ENCODE measurements at places on chromosomes 6 and 20.

DNA sequence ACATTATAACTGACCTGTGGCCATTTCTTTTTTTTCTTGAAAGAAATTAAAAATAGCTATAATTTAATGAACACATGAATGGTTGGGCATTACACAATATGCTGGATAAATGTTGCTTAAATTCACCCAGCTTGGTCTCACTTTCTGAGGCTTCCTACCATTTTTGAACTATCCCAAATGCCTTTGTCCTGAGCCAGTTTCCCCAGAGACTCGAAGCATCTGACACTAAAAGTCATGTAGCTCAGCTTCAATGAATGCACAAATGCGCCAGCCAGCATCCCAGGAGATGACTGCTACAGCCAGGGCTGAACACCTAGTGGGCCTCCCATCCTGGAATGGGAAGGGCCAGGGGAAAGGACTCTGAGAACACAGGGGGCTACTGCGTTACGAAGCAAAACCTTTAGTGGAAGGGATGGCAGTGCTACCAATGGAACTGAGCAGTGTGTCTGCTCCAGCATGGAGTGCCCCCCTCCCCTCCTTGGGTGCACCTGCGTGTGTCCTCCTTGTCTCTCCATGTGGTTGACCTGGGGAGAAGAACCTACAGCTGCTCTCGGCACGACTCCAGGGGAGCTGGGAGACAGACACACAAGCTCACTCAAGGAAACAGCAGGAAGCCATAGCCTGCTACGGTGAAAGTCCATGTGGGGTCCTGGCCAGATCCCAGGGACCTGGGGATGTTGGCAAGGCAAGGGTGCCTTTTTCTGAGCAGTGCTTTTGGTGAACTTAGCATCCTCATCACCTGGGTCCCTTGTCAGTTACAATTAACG lies 60.9 kb downstream of the IRF4 start:
- no peak for DNase-seq

GRCh38 chr6:2971420-2972218 lies at the start of gene SERPINB6:
Gene SERPINB6 (minus strand): TSS chr6:2971567. CDS start chr6:2959332, 12,235 bp downstream.
- DNase-seq = no peak

- no peak for DNase-seq
Observed at GRCh38 chr6:33894438-33894837, 90.6 kb upstream of the MLN start.

DNA sequence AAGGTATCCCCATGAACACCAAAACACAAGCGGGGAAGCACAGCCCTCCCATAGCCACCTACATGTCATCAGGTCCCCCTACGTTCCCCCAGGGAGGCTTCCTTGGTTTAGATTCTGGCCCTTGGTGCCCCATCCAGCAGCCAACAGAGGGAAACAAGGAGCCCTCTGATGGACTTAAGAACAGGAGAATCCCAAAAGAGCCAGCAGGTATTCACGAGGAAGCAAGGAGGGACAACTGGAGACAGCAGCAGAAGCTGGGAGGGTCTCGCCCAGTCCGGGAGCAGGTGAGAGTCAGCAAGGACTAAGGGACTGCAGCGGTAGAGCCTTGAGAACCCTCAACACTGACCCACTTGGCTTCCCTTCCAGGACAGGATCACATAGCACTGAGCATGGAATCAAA lies 58.4 kb upstream of the TOP1 start:
- no peak for DNase-seq

DNA sequence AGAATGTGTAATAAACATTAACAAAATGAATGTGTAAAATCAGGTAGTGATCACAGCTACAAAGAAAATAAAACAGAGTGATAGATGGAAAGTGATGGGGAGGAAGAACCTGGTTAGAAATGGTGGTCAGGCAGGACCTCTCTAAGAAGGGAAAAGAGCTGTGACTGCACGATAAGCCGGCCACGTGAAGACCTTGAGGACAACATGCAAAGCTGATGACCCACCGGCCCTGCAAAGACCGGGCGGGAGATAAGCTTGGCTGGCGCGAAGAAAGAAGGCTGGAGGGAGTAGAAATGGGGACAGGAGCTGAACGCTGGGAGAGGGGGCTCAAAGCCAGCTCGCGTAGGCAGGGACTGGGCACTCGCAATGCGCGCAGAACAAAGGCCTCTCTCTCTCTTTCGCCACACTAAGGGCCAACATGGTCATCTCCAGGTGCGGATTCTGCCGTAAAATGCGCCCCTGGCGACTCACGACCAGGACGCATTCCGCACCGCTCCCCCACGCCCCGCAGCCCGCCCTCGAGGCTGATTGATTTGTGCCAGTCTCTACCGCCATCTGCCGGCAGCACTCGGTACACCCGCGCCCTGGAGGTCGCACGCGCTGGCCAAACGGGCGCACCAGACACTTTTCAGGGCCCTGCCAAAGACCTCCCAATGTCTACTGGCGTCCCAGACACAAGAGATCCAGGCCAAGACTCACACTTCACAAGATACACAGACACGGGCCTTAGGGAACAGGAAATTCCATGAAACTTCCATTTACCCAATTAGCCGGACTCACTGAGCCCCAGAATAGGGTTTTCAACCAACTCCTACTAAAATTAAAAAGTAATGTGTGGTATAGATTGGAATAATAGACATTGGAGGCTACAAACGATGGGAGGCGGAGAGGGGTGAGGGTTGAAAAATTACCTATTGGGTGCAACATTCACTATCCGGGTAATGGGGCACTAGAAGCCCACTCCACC lies 9.4 kb downstream of the DEFB132 start:
- DNase-seq = peak; percentile 49

DNA sequence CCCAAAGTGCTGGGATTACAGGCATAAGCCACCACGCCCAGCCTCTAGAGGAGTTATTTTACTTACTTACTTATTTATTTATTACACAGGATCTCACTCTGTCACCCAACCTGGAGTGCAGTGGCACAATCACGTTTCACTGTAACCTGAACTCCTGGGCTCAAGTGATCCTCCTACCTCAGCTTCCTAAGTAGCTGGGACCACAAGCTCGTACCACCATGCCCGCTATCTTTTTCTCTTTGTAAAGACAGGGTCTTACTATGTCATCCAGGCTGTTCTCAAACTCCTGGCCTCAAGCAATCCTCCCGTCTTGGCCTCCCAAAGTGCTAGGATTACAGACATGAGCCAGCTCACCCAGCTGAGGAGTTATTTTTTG lies 1.6 kb upstream of the TRIB3 start:
- no peak for DNase-seq

DNA sequence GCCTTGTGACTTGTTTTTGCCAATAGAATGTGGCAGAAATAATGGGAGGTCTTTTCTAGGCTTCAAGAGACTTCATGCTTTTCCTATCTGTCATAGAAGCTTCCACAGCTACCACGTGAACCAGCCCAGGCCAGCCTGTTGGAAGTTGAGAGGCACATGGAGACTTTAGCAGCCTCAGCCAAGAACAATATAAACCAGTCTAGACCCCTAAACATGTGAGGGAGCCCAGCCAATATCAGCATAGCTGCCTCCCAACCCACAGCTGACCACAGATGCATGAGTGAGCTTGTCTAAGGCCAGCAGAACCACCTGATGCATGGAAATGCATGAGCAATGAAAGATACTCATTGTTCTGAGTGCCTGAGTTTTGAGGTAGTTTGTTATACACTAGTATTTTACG lies 540.7 kb upstream of the BTBD3 start:
- DNase-seq = no peak

Data from NCI-H1694 (cell line).